Activated CD8-positive, alpha-beta memory T cell treated with anti-CD3 and anti-CD28 coated beads for 1 hour (primary cell): ENCODE measurements at places on chromosomes 1 and 21.

- no peak for DNase-seq
These were observed 299.8 kb downstream of the MRPL39 start for GRCh38 chr21:25307489-25307888.

DNA sequence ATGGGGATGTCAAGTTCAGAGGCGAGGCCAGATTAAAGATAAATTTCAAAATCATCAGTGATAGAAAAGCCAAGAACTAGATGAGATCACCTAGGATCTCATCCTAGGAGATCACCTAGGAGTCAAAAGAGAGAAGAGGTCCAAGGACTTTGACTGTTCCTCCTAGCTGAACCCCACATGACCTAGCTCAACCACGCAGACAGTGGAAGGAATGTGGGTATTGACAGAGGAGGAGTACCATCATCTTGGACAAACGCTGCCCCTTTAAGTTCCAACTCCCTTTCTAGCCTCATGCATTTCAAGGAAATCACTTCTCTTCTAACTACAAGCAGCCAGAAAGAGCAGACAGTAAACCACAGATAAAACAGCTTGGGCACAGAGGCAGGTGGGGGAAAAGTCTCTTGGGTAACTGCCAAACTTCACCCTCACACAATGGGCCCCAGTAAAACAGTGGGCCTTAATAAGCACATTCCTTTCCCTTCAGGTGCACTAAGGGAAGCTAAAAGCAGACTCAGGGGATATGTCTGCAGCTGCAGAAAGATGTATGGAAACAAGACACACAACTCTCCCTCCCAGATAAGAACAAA is 12.5 kb upstream of the FAM76A start:
- no peak for DNase-seq

GRCh38 chr1:89199525-89200031 is 836 bp upstream of the GBP4 start:
- DNase-seq = no peak

- no peak for DNase-seq
These were observed 43.7 kb downstream of the GNG12 start for GRCh38 chr1:67789551-67789950.

DNA sequence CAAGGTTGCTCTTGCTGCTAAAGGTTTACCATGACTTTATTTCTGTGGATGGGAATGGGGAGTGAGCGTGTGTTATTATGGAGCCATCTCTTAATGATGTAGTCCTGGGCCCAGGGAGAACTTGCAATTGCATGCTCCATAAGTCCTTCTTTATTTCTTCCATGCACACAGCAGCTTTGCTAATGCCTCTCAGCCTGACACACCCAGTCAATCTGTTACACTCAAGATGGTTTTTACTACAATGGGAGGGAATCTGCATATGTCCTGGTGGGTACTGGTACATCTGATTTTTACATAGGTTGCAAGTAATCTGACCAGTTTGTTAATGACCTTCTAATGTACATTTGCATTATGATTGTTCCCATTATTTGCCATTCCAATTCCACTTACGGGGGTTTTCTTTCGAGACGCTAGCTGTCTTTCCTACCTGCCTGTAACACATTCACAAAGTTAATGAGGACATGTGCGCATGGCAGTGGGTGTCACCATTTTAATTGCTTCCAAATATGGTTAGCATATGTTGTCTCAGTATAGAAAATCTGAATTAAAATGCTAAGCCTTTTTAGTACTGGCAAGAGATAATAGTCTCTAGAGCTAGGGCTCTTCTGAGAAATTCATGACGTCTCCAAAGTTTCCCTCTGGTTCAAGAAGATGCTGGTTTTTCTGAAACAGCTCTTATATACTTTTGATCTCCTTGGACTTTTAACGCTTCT is 188.2 kb downstream of the GRIK1 start:
- DNase-seq = no peak
